ENCODE measurements at places on chromosomes 3 and 15.

DNA sequence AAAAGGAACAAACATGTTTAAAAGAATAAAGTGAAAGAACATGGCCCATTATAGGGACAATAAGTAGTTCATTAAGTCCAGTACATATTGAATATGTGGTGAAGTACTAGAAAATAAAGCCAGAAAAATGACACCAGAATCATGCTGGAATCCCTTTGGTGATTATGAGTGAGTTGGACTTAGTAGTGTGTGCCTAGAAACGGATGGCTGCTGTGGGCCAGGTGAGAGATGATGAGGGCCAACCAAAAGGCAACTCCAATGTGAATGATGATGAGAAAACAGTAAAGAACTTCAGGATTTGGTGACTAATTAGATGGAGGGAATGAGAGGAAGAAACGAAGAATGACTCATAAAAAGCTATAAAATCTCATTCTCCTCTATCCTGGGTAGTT lies 3.3 kb downstream of the CRYGS start:
- no peak for DNase-seq

DNA sequence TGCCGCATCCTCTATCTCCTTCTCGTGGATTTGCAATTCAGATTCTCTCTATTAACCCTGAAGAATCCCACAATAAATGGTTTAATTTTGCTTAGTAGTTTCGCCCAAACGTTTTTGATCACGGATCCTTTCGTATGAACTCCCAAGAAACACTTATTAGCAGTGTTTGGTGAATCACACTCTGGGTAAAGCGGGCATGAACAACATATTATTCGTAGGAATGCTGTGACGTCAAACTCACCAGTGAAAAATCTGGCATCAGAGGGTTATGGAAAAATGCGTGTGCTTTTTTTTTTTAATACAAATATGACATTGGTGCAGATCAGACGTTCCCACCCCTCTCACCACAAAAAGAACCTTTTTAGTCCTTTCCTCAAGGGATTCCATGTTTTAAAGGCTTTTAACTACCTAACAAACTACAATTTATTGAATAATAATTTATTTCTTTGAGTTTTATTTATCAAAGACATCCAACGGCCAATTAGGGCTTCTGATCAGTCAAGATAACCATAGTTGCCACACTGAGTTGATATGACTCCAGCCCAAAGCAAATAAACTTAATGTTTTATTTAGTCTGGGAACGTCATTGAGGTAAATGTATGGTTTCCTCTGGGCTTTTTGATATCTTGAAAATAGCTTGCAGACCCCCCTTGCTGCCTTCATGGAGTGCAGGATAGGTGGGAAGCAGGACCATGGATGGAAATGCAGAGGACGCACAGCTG lies 45.5 kb upstream of the CGNL1 start:
- DNase-seq, result no peak

DNA sequence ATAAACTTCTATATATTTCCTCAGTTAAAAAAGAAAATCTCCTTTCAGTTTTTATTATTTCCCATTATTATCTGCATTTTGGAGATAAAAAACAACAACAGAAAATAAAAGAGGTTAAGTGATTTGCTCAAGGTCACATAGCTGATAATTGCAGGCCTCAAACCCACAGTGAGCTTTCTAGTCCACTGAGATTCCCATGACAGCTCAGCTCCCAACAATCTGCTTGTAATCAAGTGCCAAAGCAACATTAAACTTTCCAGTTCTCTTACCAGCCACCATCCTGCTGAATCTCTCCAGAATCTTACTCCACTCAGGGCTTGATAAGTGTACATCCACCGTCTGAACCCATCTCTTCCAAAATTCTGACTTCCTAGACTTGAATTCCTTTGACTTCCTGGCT lies 318.2 kb upstream of the SEMA6D start:
- DNase-seq, result no peak

DNA sequence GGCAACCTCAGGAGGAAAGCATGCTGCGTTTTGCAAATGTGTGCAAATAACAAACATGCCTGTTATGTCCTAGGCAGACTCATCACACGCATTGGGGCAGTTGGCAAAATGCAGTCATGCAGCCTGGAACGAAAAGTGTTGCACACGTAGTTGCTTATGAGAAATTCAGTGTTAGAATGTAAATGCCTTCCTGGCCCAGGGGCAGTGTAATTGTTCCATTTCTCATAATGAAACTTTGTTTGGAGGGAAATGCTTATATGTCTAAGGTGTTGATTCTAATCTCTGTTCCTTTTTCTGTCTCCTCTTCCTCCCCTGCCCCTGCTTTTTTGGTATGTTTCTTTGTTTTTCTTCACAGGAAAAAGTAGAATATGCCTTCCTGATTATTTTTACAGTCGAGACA lies 156.0 kb downstream of the CACNA1D start:
- DNase-seq, result no peak

All from CD4-positive, alpha-beta T cell treated with Interleukin-6 at 100 ng/mL for 8 hours (primary cell).